ENCODE measurements at places on chromosomes 3 and 15.

- DNase-seq: no peak
These were observed 150.7 kb upstream of the NR2E3 start for GRCh38 chr15:71659730-71660067.

DNA sequence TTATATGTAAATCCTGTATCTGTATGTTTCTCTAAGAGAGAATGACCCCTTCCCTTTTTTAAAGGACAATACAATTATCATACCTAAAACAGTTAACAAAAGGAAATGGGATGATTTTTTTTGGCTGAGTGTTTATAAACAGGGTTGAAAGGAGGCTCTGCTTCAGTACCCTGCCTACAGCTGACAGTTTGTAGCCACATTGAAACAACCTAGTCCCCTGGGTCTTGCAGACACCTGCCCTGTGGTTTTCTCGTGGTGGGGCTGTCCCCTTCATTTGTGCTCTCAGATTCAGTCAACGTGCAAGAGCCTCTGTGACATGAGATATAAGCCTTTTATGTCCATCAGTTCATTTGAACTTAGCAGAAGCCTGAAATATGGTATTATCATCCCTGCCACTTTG is 2.3 kb upstream of the HMCES start:
- DNase-seq: no peak

GRCh38 chr3:38374221-38374620 is 27.6 kb downstream of the XYLB start:
- no peak for DNase-seq

DNA sequence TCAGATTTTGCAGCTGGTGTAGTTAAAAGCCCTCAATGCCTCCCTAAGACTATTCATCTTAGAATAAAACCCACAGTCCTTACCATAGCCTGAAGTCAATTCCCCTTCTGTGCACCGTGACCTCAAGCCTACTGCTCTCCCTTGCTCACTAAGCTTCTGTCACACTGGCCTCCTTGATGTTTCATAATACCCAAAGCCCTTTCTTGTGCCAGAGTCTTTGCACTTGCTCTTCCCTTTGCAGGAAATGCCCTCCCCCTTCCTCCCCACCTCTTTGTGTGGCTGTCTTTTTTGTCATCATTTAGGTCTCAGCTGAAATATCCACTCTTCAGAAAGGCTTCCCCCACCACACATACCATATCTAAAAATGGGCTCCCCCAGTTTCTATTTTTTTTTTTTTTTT is 4.2 kb upstream of the PLEKHO2 start:
- no peak for DNase-seq

GRCh38 chr3:140523600-140523999 is 154.3 kb upstream of the TRIM42 start:
- no peak for DNase-seq

DNA sequence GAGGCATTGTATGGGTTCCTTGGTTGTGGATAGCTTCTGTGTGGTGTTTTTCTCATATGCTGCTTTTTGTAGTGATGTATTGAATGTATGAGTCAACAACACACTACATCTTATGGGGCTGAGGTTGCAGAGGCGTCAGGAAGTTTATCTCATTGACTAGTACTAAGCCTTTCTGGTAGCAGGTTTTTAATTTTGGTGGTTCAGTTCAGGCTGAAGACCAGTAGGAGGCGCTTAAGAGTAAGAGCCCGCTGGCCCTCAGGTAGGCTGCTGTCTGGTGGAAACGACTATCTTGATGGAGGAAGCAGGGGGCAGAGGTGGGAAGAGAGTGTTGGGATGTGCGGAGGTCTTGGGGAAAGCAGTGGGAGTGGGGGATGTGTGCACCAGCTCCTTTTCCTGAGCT is 62.4 kb downstream of the RTP4 start:
- DNase-seq: no peak

DNA sequence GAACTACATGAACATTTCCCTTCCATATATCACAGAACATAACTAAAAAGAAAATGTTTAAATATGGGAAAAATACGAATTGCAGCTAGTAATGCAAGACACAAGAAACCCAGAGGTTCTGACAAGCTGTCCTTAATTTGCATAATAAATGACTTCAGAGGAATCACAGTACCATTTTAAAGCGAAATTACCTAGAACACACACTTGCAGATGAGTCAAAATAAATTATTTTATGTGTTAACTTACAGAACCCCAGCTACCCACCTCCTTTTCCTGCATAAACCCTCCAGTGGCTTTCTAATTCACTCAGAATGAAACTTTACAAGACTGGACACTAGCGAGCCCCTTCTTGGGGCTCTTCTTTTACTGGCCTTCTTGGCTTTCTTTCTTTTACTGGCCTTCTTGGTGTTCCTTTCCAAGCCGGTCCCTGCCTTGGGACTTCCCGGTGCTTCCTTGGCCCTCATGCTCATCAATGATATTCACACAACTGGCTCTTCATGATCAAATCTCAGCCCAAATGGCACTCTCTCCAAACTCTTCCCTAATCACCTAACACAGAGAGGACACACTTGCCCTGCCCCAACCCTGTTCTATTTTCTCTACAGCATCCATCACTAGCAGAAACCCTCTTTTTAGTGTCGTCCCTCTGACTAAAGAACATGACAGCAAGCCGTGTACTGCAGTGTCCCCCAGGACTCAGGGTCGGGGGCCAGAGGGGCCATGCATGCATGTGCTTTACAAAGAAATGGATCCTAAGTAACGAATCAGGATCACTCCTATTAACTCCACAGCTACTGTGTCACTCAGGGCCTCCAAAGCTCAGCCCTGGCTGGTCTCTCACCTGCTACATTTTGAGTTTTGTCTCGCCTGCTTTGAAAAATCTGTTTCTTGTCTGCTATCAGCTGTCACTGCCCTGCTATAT is 4.8 kb downstream of the CHSY1 start:
- no peak for DNase-seq

- DNase-seq: no peak
These were observed 881.8 kb upstream of the NR2F2 start for GRCh38 chr15:95448531-95449229.

GRCh38 chr3:181741417-181741816 is 29.7 kb downstream of the SOX2 start:
- DNase-seq: no peak

DNA sequence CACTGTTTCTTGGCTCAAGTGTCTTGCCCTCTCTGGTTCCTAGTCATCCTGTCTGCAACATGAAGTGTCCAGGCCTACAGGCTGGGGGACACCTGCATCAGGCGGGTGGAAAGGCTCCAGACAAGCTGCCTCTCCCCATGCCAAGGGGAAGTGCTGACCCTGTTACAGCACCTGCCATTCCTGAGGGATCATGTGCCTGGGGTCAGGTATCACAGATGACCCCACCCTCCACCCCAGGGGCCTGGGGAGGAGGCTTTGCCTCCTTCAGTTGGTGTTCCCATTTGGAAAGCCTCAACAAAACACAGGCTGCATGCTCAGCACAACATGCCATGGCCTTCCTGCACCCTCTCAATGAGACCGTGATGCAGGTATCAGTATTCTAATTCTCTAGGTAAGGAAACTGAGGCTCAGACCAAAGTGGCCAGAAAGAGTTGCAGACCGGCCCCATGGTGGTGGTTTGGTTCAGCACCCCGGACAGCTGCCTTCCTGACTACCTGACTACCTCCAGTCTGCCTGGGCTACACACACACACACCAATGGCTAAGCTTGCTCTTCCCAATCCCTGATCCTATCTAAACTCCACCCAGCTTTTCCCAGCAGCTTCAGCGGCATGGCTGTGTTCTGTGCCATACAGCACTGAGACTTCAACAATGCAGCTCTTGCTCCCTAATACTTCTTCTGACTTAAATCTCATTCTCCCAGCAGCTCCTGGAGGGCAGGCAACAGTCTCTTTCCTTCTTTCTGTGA is 69.7 kb upstream of the LINGO1 start:
- DNase-seq: peak; percentile 86

Measured in HuH-7 (cell line).